GM03348 (cell line): ENCODE measurements at places on chromosomes 4 and X.

DNA sequence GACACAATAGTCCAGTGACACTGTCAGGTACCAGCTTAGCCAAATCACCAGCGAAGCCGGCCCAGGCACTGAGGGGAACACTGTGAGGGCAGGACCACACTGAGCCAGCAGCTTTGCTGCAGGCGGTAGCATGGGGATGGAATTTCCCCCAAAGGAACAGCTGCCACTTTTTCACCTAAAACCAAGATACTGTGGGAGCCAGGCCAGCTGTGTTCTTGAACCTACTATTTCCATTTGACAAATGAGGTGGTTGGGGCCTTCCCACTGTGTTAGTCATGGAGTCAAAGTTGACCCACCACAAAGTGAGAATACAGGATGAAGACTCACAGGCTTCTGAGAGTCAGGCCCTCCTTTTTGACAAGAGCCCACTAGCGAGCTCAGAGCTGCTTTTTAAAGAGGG is 70.7 kb upstream of the SH3RF1 start:
- no peak for DNase-seq

DNA sequence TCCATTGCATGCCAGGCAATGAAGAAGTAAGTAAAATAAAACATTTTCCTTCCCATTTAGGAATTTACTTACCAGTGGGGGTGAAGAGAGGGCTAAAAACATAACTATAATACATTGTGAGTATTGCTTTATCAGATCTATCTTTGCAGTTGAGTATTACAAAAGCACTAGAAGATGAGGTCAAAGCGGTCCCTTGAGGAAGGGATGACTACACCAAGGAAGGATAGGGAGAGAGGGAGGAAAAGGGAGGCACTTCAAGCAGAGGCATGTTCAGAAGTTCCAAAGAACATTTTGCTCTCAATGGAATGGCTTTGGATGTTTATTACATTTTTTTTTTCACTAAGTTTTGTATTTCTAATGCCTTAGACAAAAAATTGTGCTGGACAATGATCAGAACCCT is 127.8 kb downstream of the TET2 start:
- DNase-seq: no peak

DNA sequence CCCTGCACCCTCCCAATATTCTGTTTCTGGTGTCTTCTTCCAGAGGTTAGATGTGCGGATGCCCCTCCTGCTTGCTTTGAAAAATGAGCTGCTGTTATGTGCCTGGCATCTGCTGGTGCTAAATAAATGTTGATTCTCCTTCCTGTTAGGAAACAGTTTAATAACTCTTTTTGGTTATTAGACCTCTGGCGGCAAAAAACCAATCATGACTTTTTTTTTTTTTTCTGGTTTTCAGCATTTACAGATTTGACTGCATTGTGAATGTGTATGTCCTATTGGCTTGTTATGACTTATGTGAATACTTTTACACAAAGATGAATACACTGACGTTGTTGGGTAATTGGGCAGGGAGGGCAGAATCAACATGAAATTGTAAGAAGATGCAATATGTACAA is 13.6 kb upstream of the TMEM156 start:
- DNase-seq: peak; percentile 14

DNA sequence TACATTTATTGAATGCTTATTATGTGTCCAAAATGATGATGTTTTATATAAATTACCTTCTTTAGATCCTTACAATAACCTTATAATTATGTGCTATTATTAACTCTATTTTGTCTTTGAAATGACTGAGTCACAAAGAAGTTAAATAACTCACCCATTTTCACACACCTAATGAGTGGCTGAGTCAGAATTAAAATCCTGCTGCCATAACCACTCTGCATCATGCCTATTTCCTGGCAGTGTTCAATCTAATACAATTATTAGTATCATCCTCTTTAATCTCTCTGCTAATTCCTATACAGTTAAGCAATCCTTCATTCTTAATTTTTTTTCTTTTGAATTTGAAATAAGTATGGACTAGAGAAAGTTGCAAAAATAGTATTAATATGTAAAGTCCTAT is 342.9 kb downstream of the CFAP299 start:
- no peak for DNase-seq

- DNase-seq: no peak
These were observed 33.0 kb downstream of the NSG1 start for GRCh38 chr4:4419896-4420295.

DNA sequence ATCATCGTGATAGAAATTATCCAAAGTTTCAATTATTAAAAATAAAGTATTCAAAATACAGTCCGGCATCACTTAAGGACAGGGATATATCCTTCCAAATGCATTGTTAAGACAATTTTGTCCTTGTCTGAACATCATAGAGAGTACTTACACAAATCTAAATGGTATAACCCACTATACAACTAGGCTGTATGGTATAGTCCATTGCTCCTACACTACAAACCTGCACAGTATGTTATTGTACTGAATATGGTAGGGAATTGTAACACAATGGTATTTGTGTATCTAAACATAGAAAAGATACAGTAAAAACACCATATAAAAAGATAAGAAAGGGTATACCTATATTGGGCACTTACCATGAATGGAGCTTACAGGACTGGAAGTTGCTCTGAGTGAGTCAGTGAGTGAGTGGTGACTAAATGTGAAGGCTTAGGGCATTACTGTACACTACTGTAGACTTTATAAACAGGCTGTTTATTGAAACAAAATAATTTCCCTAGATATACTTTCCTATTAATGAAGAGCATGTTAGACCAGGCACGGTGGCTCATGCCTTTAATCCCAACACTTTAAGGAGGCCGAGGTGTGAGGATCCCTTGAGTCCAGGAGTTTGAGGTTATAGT is 44.8 kb upstream of the PTPN13 start:
- no peak for DNase-seq

DNA sequence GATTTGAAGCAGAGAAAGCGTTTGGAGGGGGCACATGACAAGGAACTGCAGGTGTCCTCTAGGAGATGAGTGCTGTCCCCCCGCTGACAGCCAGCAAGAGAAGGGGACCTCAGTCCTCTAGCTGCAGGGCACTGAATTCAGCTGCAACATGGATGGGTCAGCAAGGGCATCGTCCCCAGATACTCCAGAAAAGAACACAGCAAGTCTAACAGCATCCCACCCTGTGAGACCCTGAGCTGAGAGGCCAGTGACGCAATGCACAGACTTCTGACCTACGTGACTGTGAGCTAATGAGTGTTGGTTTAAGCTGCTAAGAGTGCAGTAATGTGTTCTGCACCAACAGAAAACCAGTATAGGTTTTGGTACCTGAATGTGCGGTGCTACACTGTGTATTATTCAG is 11.6 kb upstream of the CENPVL2 start:
- no peak for DNase-seq

DNA sequence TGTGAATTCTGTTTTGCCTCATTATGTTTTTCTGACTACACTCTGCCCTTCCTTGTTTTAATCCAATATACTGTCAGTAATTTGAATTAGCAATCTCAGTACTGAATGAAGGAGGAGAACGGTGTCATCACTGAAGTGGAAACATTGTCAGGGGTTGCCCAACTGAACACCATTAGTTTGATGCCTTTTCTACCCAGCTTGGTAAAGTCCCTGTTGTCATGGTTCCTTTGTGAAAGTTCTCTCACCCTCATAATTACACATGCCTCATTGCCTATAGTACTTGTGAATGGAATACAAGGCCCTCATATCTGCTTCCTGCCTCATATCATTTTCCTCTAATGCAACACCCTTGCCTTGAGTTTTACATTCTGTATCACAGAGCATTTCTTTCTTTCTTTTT is 76.9 kb downstream of the RRAGB start:
- DNase-seq: no peak

- DNase-seq: no peak
These were observed 223.8 kb upstream of the PSAPL1 start for GRCh38 chr4:7658341-7659204.

- peak; percentile 1 for DNase-seq
These were observed at the start of gene EGFL6 for GRCh38 chrX:13569479-13570260. TSS of gene EGFL6 (plus strand) at chrX:13569601. CDS start at chrX:13569862, 261 bp downstream.

- no peak for DNase-seq
These were observed 36.6 kb upstream of the RHOH start for GRCh38 chr4:40160258-40160657.

DNA sequence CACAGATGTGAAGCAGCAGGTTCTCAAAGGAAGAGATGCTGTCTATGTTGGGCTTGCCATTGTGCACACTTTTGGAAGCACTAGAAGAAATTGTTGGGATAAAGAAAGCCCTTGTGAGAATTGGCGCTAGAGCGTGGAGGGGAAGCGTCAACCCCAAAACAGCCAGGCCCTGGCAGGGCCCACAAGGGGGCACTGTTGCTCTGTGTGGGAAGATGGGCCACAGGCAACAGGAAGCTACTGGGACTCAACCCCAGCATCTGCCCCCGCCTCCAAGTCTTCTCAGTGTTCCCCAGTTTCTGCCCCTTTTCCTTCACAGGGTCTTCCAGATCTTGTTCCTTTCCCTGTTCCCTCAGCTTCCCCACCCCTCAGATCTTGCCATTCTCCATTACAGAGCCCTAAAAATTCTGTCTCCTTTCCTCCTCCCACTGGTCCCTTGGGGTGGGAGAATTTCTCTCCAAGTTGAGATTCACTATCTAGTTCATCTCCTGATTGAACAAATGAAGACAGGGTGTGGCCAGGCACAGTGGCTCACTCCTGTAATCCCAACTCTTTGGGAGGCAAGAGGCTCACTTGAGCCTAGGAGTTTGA is 85.5 kb downstream of the STARD8 start:
- DNase-seq: peak; percentile 73

DNA sequence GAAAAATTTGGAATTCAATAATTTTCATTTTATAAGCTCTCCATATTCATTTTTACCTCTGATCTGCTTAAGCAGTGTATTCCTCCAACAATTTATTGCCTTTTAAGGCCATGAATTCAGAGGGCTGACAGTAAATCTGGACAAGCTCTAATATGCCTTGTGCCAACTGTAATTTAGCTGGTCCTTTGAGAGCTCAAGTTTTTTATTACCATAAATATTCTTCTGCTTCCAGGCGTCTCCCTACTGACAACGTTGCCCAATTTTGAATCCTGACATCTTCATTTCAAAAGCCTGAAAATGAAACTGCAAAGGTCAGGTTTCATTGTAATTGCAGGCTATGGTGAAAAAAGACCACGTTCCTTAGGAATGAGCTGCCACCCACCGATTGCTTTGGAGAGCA is 95.8 kb upstream of the GEMIN8 start:
- no peak for DNase-seq

- DNase-seq: no peak
These were observed 153.8 kb downstream of the NR3C2 start for GRCh38 chr4:148288448-148288847.

GRCh38 chrX:110032534-110033147 is 29.7 kb downstream of the TMEM164 start:
- DNase-seq: no peak

- peak; percentile 22 for DNase-seq
These were observed 111.4 kb downstream of the NYX start for GRCh38 chrX:41558531-41558930.

- DNase-seq: no peak
These were observed 625.6 kb upstream of the FTHL17 start for GRCh38 chrX:31697294-31697916.

- no peak for DNase-seq
These were observed 8.4 kb upstream of the SORBS2 start for GRCh38 chr4:185820146-185821028.

- no peak for DNase-seq
These were observed 635.6 kb downstream of the STPG2 start for GRCh38 chr4:97507587-97508245.

- no peak for DNase-seq
These were observed 1153.0 kb downstream of the C4orf33 start for GRCh38 chr4:130249002-130249401.

GRCh38 chr4:5460106-5460801 is 248.1 kb downstream of the EVC2 start:
- DNase-seq: peak; percentile 73

DNA sequence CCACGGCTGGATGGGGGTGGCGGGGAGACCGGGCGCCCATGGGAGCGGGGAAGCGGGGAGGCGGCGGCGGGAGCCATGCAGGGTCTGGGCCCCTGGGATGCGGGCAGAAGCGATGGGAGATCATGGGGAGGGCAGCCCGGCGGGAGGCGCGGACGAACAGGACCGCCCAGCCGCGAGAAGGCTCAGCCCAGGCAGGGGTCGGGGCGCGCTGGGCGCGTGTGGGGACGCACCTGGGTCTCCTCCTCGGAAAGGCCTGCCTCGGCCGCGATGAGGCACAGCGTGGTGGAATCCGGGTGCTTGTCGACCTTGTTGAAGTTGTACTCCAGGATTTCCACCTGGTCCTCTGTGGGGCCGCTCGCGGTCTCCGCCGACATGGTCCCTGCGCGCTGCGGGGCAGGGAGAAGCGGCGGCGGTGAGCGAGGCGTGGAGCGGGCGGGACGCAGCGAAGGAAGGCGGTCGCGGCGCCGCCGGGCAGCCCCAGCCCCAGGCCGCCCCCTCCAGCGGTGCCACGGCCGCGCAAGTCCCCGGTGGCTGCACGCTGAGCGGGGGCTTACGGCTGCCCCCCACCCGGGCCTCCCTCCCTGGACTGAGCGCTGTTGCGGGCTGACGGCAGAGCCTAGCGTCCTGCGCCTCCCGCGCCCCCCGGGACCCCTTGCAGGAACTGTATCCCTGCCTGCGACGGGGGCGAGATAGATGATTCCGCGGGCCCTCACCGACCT is 25.3 kb downstream of the HOPX start:
- peak; percentile 32 for DNase-seq

GRCh38 chr4:174377613-174378012 is 93.9 kb downstream of the CEP44 start:
- DNase-seq: no peak

DNA sequence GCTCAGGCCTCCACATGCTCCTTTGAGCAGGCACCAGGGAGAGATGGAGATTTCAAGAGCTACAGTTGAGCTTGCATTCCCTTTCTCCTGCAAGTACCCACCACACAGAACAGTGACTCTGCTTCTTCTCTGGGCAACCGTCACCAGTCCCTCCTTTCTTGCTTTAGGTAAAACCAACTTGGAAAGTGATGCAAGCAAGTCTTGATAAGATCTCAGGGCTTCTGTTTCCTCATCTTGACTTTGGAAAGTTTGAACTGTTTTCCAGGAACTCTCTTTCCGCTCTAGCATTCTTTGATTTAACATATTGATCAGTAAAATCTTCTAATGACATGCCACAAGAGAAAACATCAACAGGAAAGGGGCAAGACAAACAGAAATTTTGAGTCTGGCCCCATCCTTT is 73.7 kb downstream of the USP46 start:
- no peak for DNase-seq

DNA sequence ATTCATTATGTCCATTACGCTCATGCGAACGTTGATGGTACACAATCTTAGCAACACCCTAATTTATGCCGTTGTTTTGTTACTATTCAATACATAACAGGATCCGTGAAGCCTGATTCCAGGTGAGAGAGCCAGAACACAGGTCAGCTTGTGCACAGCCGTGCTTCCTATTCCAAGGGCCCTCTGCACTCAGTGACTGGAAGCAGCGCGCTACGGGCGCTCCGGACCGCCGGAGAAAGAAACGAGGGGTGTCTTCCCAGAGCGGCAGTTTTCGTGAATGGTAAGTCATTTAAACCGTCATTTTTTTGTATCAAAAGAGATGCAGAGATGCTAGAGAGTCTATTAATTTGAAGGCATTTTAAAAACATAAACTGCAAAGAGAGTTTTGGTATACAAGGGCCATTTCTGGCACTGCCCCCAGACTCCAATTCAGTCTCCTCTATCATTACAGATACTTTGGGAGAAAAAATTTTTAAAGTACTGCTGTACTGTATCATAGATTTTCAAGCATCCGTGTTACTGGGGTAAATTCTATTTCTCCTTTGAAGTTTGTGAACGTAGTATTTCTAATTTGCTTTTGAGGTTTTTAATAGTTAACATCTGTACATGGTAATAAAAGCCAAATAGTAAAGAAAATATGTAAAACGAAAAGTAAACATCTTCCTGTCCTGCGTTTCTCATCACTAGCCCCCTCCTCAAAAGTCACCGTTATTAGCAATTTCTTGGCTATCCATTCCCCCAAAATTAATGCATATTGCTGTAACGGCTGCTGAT is 6.6 kb downstream of the SLC25A5 start:
- no peak for DNase-seq
